ENCODE measurements at places on chromosomes 1 and 21.

- DNase-seq: peak; percentile 31
Measured at GRCh38 chr1:15951341-15952153, 24.4 kb downstream of the ZBTB17 start.

- DNase-seq: no peak
Measured at GRCh38 chr21:36981049-36981391, 14.6 kb upstream of the HLCS start.

DNA sequence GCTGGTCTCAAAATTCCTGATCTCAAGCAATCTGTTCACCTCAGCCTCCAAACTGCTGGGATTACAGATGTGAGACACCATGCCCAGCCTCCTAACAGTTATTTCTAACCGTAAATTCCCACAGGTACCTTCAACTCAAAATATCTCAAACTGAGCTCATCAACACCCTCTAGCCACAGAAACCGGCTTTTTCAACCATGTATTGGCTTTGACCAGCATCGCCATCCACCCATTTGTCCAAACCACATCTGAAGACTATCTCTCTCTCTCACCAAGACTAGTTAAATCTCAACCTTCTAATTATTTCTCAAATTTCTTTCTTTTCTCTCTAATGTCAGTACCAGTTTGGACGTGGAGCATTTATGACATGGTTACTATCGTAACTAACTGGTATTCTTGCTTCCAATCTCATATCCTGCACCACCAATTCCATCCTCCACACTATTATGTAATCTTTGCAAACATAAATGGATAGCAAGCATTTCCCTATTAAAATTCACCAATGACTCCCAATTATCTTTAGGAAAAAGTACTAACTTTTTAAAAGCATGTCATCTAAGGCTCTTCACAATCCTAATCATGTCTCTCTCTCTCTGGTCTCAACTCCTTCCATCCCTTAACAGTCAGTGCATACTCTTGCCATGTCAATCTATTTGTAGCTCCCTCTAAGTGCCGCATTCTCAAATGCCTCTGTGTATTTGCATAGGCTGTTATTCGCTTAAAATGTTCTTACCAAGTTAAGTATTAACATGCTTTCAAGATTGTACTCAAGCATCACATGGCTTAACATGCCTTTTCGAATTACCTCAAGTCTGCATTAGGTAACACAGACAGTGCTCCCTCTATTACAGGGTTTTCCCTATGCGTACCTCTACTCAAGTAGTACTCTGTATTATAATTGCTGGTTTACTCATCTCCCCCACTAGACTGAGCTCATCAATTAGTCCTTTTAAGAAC lies 18.1 kb downstream of the RSBN1 start:
- no peak for DNase-seq

- DNase-seq: no peak
Measured at GRCh38 chr1:2130156-2130555, 64.4 kb downstream of the FAAP20 start.

DNA sequence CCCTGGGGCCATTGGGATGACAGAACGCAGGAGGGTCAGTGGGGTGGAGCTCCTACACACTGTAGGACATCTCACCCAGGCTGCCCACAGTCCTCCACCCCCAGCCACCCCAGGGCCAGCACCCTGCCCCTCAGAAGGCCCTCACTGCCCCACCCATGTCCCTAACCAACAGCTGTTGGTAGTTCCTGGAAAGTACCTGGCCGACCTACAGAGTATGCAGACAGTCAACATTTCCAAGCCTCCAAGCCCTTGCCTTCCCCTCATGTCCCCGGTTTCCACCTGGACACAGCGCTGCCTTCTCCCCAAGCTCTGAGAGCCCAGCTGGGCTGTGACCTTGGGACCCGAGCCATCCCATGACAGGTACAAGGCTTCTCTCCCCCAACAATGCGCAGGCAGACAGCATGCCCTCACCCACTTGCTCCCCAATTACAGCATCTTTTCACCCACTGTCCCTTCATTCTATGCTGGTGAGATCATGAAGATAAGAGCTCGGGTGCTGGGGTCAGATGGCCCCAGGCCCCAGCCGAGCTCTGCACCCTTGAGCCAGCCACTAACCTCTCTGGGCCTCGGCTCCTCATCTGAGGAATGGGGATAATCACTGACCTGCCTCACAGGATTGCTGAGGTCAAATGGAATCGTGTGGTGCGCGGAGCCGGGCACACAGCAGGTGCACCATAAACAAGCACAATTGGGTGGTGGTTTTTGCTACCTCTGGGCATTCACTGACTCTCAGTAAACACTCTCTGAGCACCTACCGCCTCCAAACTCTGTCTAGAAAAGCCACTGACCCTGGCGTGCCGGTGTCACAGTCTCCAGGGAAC lies 11.2 kb downstream of the LAPTM5 start:
- DNase-seq: no peak

DNA sequence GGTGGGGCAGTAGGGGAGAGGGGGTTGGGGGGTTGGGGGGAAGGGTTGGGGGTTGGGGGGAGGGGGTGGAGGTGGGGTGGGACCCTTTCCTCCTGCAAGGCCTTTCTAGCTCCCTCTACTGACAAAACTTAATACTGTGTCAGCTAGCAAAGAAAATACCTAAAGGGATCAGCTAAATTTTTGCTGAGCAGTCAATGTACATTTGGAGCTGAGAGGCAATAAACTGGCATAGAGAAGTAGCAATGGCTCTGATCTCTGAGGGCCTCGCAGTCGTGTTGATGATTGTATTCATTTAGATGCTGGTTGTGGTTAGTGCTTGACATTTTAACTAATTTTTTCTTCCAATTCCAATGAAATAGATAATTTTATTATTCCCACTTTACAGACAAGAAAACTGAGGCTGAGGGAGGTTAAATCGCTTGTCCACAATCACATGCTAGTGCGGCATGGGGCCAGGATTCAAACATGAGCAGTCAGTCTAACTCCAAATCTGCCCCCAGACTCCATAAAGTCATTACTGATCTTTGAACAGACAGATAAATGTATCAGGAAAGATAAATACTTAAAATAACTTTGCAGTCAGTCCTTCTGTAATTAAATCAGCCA lies 357.1 kb downstream of the DISC1 start:
- DNase-seq: no peak

GRCh38 chr1:47460456-47460855 lies 22.6 kb downstream of the FOXD2 start:
- no peak for DNase-seq

- no peak for DNase-seq
Measured at GRCh38 chr1:224273641-224274040, 56.3 kb downstream of the NVL start.

DNA sequence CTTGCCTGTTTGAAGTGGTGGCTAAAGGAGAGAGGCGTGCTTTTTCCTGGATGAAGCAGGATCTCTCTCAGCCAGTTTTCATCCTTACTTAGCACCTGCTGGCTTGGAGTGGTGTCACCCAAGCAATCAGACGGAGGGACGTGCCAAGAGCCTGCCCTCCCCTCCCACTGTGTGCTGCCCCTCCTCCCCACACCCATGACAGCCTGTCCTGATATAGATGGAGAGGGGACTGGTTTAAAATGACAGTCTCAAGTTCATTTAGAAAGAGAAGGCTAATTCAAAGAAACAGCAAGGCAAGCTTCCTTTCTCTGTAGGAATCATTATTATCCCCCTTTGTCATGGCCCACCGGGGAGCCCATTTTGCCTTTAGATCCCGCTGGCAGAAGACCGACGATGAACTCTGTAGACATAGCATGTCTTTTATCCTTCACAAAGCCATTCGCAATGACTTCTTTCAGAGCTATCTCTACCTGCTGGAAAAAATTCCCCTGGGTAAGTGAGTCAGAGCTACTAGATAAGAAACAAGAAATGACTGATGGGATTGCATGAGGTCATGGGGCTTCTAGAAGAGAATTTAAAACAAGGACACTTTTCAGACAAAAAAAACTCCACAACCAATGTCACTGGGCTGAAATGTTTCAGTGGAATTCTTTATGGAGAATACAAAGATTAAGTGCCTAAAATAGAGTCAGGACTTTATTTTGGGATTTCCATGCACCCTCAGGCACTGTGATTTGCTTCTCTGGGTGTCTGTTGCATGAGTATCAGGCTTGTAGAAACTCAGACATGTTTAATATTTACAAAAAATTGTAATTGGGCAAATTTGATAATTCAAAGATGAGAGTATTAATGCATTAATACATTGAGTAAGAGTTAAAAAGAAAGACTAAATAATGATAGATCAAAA lies at the start of gene NTMT2:
TSS of gene NTMT2 (plus strand) at position 190 of the 907 bp plus-strand sequence. CDS start at position 339, 149 bp downstream.
- DNase-seq: no peak

DNA sequence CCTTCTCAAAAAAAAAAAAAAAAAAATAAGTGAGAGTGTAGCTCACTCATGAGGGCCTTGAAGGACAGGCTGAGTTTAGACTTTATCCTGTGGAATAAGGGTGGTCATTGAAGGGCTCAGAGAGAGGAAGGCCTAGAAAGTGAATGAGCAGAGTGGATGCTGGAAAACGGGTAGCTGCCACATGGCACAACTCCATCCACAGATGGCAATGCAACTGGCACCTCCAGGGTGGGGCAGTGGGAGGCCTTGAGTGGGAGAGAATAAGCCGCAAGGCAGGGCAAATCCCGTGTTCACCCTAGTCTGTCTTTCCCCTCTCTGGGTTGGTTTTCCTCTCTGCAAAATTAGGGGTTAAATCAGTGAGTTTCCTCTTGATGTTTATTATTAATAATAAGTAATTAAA lies 3.1 kb downstream of the TNNI1 start:
- DNase-seq: no peak

DNA sequence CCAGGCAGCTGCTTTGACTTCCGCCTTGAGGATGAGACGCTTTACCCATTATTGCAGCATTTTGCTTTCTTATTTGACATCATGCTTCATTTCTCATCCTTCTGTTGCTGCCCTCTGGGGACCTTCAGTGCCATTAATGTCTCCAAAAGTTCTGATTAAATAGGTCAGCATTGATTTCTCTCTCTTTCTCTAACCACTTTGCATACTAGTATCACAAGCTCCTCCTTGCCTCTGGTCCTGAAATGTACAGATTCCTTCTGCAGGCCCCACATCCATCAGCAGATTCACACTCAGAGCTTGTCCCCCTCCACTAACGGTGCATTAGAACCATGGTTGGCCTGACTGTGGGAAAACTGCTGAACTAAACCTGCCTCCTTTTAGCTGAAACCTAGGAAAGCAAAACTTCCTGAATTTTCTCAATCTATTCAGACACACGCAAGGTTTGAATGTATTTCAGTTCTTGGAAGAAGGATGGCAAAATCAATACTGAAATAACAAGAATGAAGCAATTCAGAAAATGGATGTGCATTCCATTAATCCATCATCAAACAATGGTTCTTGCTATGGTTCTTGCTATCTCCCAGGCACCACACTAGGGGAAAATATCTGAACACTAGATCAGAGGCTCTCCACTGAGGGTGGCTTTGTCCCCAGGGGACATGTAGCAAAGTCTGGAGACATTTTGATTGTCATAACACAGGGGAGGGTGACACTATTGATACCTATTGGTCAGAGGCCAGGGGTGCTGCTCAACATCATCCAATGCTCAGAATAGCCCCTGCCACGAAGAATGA lies 154.5 kb downstream of the PCP4 start:
- no peak for DNase-seq

DNA sequence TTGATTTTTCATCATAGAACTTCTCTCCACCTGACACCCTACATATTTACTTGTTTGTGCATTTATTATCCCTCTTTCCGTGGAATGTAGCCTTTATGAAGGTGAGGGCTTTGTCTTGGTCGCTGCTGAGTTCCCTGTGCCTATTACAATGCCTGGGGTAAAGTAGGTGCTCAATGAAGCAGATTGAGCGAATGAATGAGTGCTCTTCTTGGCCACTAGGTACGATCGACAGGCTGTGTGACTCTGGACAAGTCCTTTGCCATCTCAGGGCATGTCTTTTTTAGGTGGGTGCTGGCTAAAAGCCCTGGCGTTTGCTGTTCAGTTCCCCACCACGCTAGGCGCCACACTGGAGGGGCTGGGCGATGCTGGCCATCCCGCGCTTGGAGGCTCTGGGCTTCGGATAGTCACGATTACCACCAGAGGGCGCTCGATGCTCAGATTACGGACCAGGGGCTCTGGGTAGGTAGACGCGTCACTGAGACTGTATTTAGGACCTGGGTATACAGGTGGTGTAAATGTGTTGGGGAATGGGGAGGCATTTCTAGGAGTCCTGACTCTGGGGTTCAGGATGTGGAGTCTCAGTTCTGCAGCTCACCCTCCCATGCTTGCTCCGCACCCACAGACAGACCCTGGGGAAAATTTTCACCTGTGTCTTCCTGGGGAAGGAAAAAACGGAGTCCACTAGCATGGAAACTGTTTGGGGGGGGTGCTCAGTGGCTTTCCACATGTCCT lies 71.0 kb upstream of the CSF3R start:
- peak; percentile 57 for DNase-seq

DNA sequence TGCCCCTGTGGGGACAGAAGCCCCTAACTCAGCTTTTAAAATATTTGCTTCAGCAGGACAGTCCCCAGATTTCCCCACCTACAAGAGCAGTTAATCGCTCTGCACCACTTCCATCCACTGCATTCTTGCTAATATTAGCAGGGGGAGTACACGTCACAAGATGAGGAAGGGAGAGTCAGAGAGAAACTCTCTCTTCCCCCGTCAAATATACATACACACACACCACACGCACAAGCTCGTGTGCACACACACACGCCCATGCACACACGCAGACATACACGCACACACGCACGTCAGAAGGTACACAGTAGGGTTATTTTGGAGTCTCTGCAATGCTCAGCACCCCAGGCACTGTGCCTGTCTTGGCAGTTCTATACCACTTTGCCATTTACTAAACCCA lies 2.1 kb downstream of the CLCA1 start:
- DNase-seq: no peak

Data from activated gamma-delta T cell treated with Interleukin-2 at 50 U/mL for 16 hours (primary cell).